ENCODE measurements at places on chromosomes 1 and 21.

DNA sequence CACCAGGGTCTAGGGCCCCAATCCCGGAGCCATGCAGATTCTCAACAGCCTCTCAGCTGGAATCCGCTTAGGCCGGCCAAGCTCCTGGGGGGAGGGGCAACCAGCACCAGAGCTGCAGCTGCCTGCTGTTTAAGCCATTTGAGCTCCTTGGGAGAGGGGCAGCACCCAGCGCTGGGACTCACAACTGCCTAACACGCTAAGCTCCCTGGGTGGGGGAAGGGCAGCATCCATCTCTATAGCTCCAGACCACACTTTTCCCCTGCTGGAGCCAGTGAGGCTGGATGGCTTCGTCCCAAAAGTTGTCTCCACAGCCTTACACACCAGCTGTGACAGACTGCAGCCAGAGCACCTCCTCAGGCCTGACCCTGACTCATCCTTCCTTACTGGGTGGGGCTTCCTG lies 6.9 kb upstream of the PTGFR start:
- DNase-seq, result no peak

- no peak for DNase-seq
Observed at GRCh38 chr1:177007437-177008161, 156.9 kb downstream of the ASTN1 start.

DNA sequence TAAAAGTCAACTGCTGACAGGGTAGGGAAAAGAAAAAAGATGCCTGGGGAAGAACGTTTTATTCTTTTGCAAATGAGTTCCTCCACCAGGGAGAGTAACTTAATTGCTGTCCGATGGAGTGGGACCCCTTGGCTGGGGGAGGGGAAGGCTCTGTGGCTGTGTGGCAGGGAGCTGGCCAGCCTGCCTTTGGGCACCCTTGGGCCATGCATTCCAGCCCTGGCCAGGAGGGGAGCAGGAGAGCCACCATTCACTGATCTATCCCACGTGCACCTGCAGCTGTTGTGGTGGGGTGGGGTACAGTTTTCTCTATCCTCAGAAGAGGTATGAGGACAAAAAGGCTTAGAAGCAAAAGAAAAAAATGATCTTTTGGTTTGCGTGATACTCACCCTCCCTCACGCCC lies 116.9 kb downstream of the KCNK1 start:
- DNase-seq, result no peak

GRCh38 chr1:110675060-110675791 lies 486 bp upstream of the KCNA3 start:
- no peak for DNase-seq

GRCh38 chr1:114340892-114341291 lies 170.1 kb downstream of the TRIM33 start:
- no peak for DNase-seq

DNA sequence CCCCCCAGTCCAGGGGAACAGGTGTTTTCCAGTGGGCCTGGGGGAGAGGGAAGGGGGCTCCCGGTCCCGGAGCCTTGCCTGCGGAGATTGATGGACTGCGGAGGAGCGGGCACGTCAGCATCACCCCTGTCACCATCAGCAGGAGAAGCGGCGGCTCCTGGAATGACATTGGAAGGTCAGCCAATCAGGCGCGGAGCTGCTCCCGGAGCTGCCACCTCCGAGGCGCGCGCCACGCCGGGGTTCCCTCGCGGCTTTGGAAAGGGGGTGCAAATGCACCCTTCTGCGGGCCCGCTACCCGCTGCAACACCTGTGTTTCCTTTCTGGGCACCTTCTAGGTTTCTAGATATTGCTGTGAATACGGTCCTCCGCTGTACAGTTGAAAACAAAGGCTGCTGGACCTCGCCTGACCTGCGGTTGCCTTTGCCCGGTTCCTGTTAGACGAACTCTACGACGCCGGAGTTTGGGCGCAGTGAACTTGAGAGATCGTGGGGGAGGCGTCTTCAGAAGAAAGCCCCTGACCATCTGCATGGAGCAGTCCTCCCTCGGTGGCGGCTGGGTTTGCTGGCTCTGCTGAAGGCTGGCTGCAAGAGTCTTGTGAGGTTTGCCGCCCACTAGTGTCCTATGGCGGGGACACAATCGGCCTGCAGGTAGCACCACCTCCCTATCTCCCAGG lies 5.3 kb downstream of the DSCAM start:
- DNase-seq, result no peak

DNA sequence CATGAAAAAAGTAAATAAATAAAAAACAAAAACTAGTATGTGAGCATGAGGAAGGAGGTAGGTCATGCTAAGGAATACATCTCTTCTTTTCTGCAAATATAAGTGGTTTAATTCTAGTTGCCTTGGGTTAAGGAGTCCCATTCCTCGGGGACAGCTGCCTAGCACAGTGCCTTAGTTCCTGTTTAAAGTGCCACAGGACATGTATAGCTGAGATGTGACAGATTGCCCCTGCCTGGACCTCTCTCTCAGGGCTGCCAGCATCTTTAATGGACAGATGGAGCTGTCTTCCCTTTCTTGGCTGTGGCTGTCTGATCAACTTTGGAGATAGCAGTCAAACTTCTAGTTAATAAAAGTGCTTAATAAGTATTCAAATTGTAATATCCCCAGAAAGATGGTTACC lies 50.0 kb downstream of the TSEN15 start:
- DNase-seq, result no peak

GRCh38 chr1:61426254-61426653 lies 298.7 kb downstream of the TM2D1 start:
- DNase-seq, result no peak
